ENCODE measurements at places on chromosomes 13 and 19. TPM values are rescaled to one million over a fixed set of nuclear protein-coding genes. Genes with fewer than 3 reads are reported as not detected.
A peak's percentile ranks its signal among the peaks of the same experiment; 100 is the strongest.

Gene NALCN
- total RNA-seq = 0.52 TPM

- peak; percentile 65 for DNase-seq
These were observed 575 bp downstream of the CARM1 start for GRCh38 chr19:10871711-10872545.

Gene SIGLEC9
- not detected for total RNA-seq

Gene PRSS57
- not detected for total RNA-seq

DNA sequence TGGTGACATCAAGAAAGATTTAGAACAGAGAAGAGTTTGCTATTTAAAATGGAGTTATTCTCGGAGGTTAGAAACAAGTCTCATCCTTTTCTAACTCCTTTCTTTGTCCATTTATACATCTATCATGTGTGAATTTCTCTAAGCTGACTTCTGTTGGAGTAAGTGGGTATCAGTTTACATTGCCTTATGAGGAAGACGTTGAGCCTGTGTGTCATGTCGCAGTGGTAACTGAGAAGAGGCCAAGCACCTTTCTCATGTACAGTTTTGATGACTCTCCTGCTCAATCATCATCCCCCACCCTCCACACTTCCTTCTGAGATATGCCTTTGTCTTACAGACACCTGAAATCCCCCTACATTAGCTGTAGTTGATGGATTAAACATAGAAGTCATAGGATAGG is 624.8 kb downstream of the LIG4 start:
- DNase-seq = no peak

Gene ZNF222
- total RNA-seq = 7.3 TPM

Gene OLFM2
- 106 TPM for total RNA-seq

Gene PRODH2
- total RNA-seq = not detected

Gene FGF21
- total RNA-seq = not detected

DNA sequence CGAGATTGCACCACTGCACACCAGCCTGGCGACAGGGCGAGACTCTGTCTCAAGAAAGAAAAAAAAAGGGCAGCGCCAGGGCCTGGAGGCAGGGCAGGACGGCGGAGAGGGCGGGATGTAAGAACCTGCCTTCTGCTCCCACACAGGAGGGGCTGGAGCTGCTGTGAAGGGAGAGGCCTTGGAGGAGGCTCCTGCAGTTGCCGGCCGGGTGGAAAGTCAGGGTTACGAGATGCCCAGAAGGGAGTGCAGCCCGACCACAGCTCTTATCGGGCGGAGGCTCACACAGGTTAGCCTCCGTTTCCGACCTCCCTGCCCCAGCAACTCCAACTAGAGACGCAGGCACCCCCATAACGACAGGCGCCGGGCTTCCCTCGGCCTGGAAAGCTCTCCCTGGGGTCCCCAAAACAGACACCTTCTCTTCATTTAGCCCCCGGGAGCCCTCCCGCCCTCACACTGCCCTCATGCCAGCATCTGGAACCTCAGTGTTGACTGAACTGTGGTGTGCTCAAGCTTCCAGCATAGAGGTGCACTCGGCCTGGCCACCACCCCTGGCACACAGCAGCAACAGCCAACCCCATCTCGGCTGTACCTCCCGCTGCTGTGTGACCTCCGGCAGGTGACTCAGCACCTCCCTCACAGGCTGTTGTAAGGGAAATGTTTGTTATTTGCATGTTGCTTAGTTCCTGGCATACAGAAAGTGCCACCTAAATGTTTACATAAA is 1.4 kb downstream of the PLPP2 start:
- no peak for DNase-seq

Gene ATCAY
- 0.76 TPM for total RNA-seq

Gene MBD3L2
- total RNA-seq = not detected

GRCh38 chr13:42899266-42899665 is 92.8 kb downstream of the EPSTI1 start:
- DNase-seq = no peak

DNA sequence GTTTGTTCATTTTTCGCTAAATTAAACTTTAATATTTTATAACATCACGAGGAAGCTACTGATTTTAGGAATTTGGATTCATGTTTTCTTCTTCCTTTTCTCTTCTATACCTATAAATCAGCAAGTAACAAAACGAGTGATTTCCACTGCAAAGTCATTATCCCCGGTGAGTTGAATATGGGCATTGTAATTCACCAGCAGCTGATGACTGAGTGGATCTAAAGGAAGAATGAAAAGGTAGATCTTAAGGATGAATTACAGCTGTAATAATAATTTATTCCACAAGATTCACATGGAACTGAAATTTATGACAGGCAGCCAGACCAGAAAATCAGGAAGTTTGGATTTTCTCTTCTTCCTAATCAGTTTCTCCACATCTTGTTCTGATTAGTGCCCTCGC is 111.4 kb downstream of the GPC6 start:
- no peak for DNase-seq

Gene KLK14
- 1.0 TPM for total RNA-seq

DNA sequence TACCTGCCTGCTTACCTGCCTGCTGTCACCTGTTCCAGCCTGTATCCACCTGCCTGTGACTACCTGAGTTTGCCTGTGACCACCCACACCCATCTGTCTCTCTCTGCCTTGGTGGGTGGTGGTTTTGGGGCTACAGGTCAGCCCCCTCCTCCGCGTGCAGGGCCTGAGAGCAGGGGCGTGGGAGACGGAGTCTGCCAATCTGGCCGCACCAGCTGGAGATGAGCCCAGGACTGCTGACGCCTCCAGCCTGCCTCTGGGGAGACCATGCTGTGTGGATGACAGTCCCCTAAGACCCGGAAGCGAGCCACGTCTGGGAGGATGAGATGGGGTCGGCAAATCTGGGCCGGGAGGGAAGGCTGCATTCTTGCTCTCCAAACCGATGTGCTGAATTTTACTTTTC is 15.9 kb upstream of the KCTD15 start:
- DNase-seq = peak; percentile 21

Gene LSR
- 1.9 TPM for total RNA-seq

Gene BRME1
- 4.0 TPM for total RNA-seq

DNA sequence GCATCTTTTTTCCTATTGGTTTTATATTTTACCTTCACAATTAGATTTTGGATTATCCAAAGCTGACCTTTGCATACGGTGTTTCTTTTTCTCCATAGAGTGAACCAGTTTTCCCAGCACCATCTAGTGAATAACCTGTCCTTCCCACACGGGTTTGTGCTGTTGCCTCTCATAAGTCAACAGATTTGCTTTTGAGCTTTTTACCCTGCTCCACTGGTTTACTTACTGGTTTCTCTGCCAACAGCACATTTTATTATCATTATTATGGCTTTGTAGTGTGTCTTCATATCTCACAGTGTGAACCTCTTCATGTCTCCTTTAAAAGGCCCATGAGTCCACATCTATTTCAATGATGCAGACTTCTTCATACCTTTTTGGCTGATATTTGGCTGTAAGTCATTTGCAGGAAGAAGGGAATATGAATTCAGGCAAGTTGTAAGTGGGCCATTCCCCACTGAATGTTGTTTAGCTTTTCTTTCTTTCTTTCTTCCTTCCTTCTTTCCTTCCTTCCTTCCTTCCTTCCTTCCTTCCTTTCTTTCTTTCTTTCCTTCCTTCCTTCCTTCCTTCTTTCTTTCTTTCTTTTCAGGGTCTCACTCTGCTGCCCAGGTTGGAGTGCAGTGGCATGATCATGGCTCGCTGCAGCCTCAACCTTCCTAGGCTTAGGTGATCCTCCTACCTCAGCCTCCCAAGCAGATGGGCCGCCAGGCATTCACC is 86.8 kb downstream of the TM9SF2 start:
- no peak for DNase-seq

DNA sequence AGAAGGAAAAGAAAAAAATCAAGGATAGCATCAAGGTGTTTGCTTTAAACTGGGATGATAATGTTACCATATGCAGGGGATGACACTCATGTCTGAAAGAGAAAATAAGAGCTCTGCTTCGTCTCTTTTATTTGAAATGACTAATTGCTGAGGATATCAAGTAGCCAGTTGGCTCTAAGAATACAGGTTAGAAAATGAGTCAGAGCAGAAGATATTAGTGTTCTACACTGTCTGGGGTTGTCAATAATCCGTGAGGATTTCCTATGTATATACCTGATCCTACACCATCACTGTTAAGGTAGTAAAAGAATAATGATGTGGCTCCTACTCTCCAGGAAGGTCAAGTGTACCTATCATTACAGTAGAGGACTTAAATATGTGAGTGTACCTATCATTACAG is 562.5 kb downstream of the GPC6 start:
- no peak for DNase-seq

Gene BLOC1S3
- 9.1 TPM for total RNA-seq

- no peak for DNase-seq
These were observed 38.3 kb upstream of the HMGB1 start for GRCh38 chr13:30504081-30504480.

Gene FAM83E
- 5.5 TPM for total RNA-seq

Gene ZNF536
- total RNA-seq = 3.5 TPM

- DNase-seq = peak; percentile 61
These were observed at the start of gene NRTN for GRCh38 chr19:5804516-5805461. Gene NRTN, plus strand, starts transcription at chr19:5805067. Its CDS starts 19,099 bp downstream, at chr19:5824166.

- peak; percentile 80 for DNase-seq
These were observed 277.9 kb downstream of the ZNF536 start for GRCh38 chr19:30649934-30650614.

Gene UBL3
- 12.0 TPM for total RNA-seq

GRCh38 chr13:62847520-62847919 is 1431.9 kb upstream of the PCDH20 start:
- DNase-seq = no peak

Gene F2RL3
- not detected for total RNA-seq

Gene CCL25
- total RNA-seq = not detected

- peak; percentile 30 for DNase-seq
These were observed 1.1 kb downstream of the NAA16 start for GRCh38 chr13:41312176-41312500.

DNA sequence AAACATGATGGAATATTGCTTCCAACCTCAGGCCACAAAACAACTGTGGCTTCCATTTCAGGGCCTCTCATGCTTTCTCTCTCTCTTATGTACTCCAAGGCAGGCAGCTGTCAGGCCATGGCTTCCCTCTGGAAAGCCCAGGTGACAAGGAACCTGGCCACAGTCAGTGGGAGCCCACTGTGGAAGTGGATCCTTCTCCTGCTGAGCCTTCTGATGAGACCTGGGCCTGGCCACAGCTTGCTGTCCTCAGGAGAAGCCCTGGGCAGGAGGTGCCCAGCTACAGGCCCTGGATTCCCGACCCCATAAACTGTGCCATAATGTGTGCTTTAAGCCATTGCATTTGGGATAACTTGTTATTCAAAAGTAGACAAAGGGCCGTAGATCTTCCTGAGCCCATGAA is 71.2 kb downstream of the SPACA7 start:
- no peak for DNase-seq

DNA sequence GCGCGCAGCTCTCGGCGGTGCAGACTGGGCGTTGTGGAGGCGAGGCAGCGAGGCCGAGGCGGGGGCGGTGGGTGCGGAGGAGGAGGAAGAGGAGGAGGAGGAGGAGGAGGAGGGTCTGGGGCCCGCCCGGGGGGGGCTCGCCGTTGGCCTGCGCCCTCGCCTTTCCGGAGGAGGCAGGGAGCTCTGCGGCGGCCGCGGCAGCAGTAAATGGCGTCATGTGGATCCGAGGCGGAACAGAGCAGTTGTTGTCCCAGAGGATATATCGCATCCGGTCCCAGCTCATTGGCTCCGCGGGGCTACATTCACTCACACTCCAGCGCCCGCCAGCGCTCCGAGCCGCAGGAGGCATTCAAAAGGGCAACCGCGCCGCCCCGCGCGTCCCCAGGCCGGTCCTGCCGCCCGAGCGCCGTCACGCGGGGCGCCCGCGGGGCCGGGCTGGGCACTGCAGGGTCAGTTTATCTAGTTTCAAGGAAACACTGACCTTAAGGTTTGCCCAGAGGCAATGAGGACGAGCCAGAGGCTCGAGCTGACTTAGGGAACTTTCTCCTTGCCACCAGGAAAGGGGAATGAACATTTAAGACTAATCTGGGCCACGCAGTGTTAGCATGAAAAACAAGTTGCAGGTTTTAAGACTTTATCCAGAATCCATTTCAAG is at the start of gene SPRY2:
SPRY2 (minus strand) TSS at position 26 of the 655 bp plus-strand sequence. CDS start 3,421 bp downstream, outside the sequence.
- peak; percentile 97 for DNase-seq

- no peak for DNase-seq
These were observed 50.5 kb upstream of the USE1 start for GRCh38 chr19:17164639-17165038.

DNA sequence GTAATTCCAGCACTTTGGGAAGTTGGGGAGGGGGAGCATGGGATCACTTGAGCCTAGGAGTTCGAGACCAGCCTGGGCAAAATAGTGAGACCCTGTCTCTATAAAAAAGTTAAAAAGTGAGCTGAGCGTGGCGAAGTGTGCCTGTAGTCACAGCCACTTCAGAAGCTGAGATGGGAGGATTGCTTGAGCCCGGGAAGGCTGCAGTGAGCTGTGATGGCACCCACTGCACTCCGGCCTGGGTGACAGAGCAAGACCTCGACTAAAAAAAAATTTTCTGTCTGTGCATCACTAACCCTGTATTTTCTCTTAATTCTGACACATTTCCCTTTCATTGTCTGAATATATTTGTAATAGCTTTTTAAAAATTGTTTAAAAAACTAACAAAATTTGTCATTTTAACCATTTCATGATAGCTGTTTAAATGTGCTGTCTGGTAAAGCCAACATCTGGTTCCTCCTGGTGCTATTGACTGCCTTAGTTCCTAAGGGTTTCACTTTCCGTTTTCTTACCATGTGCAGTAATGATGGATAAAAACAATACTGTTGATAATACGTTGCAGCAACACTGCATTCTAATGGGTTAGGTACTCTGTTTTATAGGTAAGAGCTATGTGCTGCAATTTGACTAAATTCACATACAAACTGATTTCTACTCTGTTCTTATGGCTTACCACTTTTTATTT is 29.7 kb downstream of the LATS2 start:
- DNase-seq = no peak

- no peak for DNase-seq
These were observed 9.0 kb downstream of the MIER2 start for GRCh38 chr19:335486-336066.

- DNase-seq = no peak
These were observed 78.9 kb downstream of the LNX2 start for GRCh38 chr13:27541386-27541785.

DNA sequence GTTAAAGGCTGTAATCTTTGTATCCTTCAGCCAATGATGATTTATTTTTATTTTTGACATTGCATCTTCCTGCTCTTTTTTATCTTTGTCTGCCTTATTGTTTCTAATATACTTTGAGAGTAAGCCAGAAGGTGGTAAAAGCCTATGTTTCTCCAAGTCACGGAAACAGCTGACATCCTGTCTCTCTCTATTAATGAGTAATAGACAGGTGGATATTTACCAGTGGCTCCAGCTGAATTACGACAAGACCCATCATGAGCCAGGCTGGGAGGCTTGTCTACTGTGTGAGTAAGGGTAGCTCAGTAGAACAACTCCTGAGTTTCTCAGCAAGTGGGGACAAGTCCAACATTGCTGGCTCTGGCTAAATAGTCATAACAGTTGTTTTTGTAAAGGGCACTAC is 166.6 kb downstream of the NDFIP2 start:
- no peak for DNase-seq

Gene KLF5
- 4.0 TPM for total RNA-seq

- peak; percentile 98 for DNase-seq
These were observed 16.0 kb upstream of the COLGALT1 start for GRCh38 chr19:17539238-17540117.

Gene NKPD1
- 0.30 TPM for total RNA-seq

All from A673 (cell line).